Mesothelial cell of epicardium (in vitro differentiated cells): ENCODE measurements at places on chromosomes 2 and 18.

GRCh38 chr2:2686222-2686621 is 355.1 kb upstream of the MYT1L start:
- no peak for DNase-seq

DNA sequence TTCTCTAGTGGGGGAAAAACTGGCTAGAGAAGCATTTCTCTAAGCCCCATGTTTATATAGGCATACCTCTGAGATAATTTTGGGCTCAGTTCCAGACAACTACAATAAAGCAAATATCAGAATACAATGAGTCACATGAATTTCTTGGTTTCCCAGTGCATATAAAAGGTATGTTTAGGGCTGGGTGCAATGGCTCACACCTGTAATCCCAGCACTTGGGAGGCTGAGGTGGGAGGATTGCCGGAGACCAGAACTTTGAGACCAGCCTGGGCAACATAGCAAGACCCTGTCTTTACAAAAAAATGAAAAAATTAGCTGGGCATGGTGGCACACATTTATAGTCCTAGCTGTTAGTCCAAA is 22.2 kb downstream of the TSN start:
- DNase-seq = no peak

GRCh38 chr2:45134014-45134413 is 124.8 kb upstream of the SIX2 start:
- no peak for DNase-seq

- DNase-seq = no peak
Observed at GRCh38 chr2:39728941-39729351, 50.1 kb downstream of the THUMPD2 start.

DNA sequence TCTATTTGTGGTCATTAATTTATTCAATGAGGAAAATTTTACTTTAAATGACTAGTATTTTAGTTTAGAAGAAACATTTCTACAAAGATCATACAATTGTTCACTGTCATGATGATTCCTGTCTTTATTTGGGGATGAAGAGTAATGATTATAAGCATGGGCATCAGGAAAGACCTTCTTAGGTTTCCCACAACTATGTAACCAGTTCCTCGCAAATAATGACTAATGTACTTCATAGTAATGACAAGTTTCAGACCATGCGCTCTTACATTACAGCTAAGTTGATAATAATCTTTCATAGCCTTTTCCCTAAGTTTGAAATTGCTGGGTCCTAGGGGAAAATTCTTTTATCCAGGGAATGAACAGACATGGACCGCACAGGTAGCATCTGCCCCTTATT is 90.5 kb downstream of the MYO5B start:
- DNase-seq = no peak

- DNase-seq = no peak
Observed at GRCh38 chr2:147172493-147173188, 672.2 kb upstream of the ACVR2A start.
